ENCODE measurements at places on chromosomes 5 and 9.
A peak's percentile ranks its signal among the peaks of the same experiment; 100 is the strongest.

- DNase-seq, result peak; percentile 76
These were observed at the start of gene CDC20B for GRCh38 chr5:55172937-55173686. CDC20B (minus strand) TSS chr5:55173177; CDS start chr5:55173000, 177 bp downstream.

DNA sequence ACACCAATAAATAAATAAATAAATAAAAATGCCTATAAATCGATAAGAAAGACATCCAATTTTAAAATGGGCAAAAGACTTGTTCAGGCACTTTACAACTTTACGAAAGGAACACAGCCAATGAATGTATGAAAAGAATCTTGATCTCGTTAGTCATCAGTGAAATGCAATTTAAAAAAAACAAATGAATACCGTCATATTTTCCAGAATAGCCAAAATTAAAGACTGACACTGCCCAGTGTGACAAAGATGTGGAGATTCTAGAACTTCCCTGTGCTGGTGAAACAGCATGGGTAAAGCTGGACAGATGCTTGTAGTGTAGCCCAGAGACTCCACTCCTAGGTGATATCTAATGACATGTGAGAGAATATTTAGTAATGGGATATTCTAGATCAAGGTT lies 127.1 kb downstream of the GOLPH3 start:
- DNase-seq, result no peak

- DNase-seq, result no peak
These were observed 14.4 kb downstream of the EXOC3 start for GRCh38 chr5:457195-457961.

DNA sequence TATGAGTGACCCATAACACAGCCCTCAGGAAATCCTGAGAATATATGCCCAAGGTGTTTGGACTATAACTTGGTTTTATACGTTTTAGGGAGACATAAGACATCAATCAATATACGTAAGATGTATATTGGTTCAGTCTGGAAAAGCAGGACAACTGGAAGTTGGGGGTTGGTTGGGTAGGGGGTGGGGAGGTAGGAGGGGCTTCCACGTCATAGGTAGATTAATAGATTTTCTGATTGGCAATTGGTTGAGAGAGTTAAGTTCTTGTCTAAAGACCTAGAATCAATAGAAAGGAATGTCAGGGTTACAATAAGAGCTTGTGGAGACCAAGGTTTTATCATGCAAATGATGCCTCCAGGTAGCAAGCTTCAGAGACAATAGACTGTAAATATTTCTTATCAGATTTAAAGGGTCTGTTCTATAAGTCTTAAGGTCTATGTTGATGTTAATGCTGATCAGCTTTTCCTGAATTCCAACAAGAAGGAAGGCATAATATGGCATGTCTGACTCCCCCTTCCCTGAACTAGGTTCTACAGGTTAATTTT lies 2267.7 kb upstream of the ACO1 start:
- no peak for DNase-seq
